ENCODE measurements at places on chromosomes 6 and 20.

GRCh38 chr6:36290668-36291620 is 21.1 kb downstream of the PNPLA1 start:
- DNase-seq, result no peak

DNA sequence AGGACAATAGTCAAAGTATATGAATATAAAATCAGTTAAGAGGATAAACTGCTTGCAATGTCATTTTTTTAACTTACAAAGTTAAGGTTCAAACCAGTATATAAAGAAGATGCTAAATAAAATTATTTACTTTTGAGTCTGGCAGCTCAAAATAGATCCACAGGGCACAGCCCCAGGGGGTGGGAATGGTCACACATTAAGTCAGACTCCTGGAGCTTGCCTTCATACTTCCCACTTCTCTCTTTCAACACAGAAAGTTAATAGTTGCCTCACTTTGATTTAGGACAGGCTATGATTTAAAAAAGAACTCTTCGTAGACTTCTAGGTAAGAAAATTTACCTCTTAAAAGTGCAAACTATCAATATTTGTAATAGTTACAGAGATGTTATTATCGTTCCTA is 158.3 kb upstream of the RUNX2 start:
- no peak for DNase-seq

- peak; percentile 12 for DNase-seq
These were observed 140.8 kb upstream of the CARMIL1 start for GRCh38 chr6:25138233-25138933.

GRCh38 chr6:20946022-20946421 is 411.8 kb downstream of the CDKAL1 start:
- no peak for DNase-seq

GRCh38 chr20:36179170-36179945 is 24.8 kb downstream of the EPB41L1 start:
- no peak for DNase-seq

GRCh38 chr6:132490024-132490423 is 22.9 kb downstream of the STX7 start:
- DNase-seq, result no peak
